Stimulated activated CD8-positive, alpha-beta memory T cell treated with anti-CD3 and anti-CD28 coated beads, Interleukin-7, amount 100 ng/mL, for 24 hours (primary cell): ENCODE measurements at places on chromosomes 2 and 18.

DNA sequence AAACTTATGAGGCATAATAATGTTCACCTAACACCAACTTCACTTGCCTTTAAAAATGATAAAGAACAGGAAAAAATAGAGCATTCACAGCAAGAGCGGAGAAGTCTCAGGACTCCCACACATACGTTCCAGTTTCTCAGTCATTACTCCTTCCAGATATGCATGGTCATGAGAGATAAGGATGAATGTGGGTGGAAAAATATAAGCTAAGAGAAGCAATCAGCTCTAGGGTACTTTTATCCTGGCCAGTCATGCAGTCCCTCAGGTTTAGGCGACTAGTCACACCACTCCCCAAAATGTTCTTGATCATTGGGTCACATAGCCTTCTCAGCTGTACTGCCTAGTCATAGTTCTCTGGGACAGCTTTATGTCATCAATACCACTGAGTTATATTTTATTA lies 29.2 kb upstream of the CCDC178 start:
- DNase-seq = no peak

GRCh38 chr2:100017633-100018032 lies 124.8 kb downstream of the AFF3 start:
- no peak for DNase-seq

GRCh38 chr2:156322686-156323231 lies 9.8 kb downstream of the NR4A2 start:
- no peak for DNase-seq

GRCh38 chr18:23619388-23619881 lies 33.1 kb upstream of the NPC1 start:
- DNase-seq = no peak

- no peak for DNase-seq
These were observed 1.3 kb upstream of the YWHAQ start for GRCh38 chr2:9631878-9632700.

GRCh38 chr2:217863883-217864282 lies 138.9 kb downstream of the TNS1 start:
- DNase-seq = no peak

DNA sequence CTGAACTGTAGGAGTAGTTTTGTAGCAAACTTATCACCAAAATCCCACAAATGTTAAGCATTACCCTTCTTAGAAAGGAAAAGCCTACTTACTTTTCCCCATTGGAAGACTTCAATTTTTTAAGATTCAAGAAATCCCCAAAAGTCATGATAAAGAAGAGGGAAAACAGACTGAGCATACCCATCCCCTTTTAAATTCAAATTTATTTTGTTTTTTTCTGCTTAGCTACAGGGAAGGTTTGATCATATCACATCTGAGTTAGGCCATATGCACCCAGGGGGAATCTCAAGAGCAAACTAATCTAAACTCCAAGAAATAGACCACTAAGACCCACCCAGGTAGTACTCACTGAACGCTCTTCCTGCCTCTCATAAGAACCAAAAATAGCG lies 174.6 kb downstream of the TGIF1 start:
- no peak for DNase-seq

- no peak for DNase-seq
These were observed 487.4 kb downstream of the ADCYAP1 start for GRCh38 chr18:1392046-1392445.

DNA sequence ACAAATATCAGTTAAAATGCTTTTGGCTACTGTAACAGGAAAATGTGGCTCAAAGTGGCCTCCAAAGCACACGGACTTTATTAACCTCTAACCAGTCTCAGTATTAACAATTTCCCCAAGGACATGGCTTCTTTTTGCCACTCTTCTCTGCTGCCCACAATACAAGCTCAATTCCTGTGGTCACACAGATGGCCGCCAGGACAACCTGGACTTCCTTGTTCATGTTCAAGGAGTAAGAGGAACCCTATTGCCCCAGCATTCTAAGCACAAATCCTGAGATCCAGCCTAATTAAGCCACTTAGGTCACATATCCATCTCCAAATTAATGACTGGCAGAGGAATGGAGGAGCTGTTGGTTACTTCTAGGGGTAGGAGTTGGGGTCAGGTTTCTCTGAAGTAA lies 38.2 kb downstream of the AOX1 start:
- no peak for DNase-seq

GRCh38 chr2:236665101-236665500 lies 95.5 kb downstream of the ACKR3 start:
- DNase-seq = no peak
